PC-3 (cell line): ENCODE measurements at places on chromosomes 4 and X.

GRCh38 chrX:15055146-15055930 lies 182.1 kb downstream of the MOSPD2 start:
- no peaks in the 10 kb centered on the region for H3K36me3 ChIP-seq
- peaks cover 9% of the 10 kb centered on the region for H3K4me1 ChIP-seq
- 0 out of 2 replicates have a peak overlapping the region, but pooled peaks have one; percentile 5 for H3K27ac ChIP-seq
- no peaks in the 10 kb centered on the region for H3K27me3 ChIP-seq

- H3K27me3 ChIP-seq, result no peaks in the 10 kb centered on the region
- H3K4me3 ChIP-seq, result no peak overlapping the region
- H3K36me3 ChIP-seq, result no peaks in the 10 kb centered on the region
- H3K27ac ChIP-seq, result no peak overlapping the region
- H3K4me1 ChIP-seq, result no peaks in the 10 kb centered on the region
Observed at GRCh38 chr4:114701491-114701890, 102.9 kb downstream of the UGT8 start.

DNA sequence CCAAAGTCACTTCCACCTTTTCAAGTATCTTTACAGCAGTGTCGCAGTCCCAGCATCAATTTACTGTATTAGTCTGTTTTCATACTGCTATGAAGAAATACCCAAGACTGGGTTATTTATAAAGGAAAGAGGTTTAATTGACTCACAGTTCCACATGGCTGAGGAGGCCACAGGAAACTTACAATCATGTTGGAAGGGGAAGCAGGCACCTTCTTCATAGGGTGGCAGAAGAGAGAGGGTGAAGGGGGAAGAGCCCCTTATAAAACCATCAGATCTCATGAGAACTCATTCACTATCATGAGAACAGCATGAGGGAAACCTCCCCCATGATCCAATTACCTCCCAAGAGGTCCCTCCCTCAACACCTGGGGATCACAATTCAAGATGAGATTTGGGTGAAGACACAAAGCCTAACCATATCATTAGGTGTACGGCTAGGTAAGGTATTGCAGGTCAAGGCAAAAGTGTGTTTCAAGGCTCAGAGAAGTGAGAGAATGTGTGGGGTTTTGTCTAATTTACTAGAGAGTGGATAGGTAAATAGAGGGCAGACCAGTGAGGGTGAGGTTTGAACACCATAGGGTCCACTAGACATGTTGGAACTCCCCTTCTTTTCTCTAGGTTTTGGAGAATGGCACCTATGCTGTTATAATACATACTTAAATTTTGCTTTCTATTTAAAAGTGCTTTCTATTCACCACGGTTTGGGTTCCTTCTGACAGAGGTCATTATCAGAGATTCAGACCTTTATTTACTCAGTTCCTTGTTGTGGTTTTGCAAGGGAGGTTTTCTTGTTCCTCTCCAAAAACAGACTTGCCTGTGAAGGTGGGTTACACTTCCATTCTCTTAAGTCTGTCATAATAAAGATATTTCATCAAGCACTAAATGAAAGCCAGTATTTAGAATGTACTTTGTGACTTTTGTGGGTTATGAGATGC lies 186.6 kb downstream of the CPEB2 start:
- H3K4me3 ChIP-seq, result no peak overlapping the region
- H3K27me3 ChIP-seq, result no peaks in the 10 kb centered on the region
- H3K27ac ChIP-seq, result no peak overlapping the region
- DNase-seq, result no peak

DNA sequence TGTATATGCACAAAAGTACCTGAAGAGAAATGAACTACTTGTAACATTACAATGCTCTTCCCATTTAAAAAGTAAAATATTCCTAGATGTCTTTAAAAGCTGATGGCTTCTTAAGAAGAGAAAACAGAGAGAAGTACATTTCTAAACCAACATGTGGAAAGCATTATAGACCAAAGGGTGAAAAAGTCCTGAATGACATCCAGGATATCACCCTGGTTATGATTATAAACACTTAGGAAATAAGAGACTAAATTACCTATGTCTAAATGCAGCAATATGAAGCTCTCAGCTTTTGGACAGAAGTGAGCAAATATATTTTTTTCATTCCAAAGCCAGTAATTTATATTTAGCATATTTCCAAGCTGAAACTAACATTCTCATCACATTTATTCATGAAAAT lies 21.7 kb upstream of the EGFL6 start:
- H3K36me3 ChIP-seq, result no peaks in the 10 kb centered on the region
- H3K27ac ChIP-seq, result no peak overlapping the region
- H3K4me1 ChIP-seq, result no peaks in the 10 kb centered on the region

- no peaks in the 10 kb centered on the region for H3K36me3 ChIP-seq
- peaks cover 6% of the 10 kb centered on the region; the same call in 1 of the 2 replicates for H3K4me1 ChIP-seq
Observed at GRCh38 chrX:71996136-71996535, 85.5 kb downstream of the NHSL2 start.

DNA sequence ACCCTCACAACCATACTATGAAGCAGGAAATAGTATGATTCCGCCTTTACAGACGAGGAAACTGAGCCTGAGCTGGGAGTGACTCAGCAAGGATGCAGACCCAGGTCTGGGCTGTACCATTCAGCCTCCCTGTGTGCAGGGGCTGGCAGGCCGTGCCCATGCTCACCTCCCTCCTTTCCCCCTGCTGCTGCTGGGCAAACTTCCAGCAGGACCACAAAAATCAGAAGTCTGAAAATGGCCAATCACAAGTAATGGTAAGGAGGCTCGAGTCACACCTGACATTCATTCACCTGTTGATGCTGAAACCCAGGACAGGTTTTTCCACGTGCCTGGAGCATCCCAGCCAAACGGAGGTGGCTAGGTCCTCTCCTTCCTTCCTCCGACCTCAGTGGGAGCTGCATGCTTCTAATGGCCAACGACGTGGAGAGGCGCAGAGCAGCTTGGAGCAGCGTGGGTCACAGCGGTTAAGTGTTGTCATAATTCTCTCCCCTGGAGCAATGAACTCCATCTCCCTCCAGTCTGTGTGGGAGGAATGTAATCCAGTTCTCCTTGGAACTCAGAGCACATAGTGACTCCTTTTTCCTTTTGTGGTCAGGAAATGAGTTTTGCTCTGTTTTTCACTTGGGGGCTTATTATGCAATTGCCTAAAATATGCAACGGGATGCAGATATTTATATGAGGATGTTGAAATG lies 371.7 kb downstream of the BCOR start:
- peaks cover 10% of the 10 kb centered on the region; the same call in 1 of the 2 replicates for H3K27me3 ChIP-seq
- DNase-seq, result peak; percentile 35
- no peak overlapping the region for H3K4me3 ChIP-seq
- H3K4me1 ChIP-seq, result peaks cover 7% of the 10 kb centered on the region
- H3K36me3 ChIP-seq, result no peaks in the 10 kb centered on the region
- no peak overlapping the region for H3K27ac ChIP-seq

GRCh38 chr4:183658362-183659028 lies 490 bp downstream of the RWDD4 start:
- H3K27ac ChIP-seq, result 0 out of 2 replicates have a peak overlapping the region, but pooled peaks have one; percentile 11
- H3K36me3 ChIP-seq, result no peaks in the 10 kb centered on the region; the same call in 1 of the 2 replicates

DNA sequence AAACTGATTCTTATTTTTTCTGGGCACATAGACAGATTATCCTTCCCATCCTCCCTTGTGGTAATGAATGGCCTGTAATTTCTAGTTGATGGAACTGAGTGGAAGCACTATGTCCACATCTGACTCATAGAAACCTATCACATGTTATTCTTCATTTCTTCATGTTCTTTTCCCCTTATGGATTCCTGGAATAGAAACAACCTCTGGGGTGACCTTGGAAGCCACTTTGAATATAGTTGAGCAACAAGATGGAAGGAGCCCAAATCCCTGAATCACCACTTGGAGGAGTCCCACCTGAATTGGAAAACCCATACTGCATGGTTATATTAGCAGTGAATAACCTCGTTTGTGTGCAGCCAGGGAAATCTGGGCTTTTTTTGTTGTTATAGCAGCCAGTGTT lies 137.8 kb downstream of the MID1IP1 start:
- no peak for DNase-seq
- H3K4me1 ChIP-seq, result no peaks in the 10 kb centered on the region

DNA sequence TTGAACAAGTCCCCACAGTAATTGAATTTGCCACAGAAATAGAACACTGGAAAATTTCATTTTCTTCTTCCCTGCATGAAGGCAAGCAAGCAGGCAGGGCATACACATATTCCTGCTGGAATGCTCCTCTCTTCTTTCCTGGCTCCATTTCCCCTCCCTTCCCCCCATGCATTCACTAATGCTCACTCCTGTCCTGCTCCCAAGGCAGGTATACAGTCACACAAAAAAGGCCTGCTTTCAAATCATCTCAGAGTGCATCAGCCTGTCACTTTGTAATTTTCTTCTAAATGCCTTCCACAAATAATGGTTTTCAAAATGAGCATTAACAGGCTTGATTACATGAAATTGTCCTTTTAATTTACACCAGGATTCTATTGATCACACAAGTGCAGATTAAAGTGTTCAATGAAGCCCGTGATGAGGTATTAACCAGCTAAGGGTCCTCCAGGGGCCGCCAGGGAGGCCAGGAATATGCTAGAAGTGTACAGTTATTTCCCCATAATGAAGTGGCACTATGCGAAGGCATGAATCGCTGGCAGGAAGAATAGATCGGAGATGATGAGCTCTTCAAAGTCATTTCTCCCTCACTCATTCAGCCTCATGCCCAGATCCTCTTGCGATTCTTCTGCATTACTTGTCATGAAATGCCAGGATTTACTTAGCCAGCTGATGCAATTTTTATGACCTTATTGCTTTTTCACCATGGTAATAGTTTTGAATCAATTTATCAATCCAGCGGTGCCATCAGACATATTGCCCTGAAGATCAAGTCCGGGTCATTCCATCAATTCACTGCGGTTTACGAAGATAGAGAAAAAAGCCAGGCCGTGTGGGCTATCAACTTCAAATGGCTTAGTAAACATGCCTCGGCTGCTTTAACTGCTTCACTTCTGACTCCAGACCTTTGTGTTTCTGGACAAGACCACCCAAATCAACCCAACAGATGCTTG lies 243.5 kb downstream of the GPAT3 start:
- no peak for DNase-seq
- no peak overlapping the region for H3K4me3 ChIP-seq
- H3K4me1 ChIP-seq, result no peaks in the 10 kb centered on the region
- no peak overlapping the region for H3K27ac ChIP-seq
- no peaks in the 10 kb centered on the region for H3K27me3 ChIP-seq
- no peaks in the 10 kb centered on the region for H3K36me3 ChIP-seq

GRCh38 chr4:187183346-187183745 lies 459.7 kb upstream of the FAT1 start:
- H3K36me3 ChIP-seq, result no peaks in the 10 kb centered on the region
- no peak overlapping the region for H3K4me3 ChIP-seq
- no peak for DNase-seq
- no peak overlapping the region for H3K27ac ChIP-seq

- H3K27ac ChIP-seq, result no peak overlapping the region
- no peaks in the 10 kb centered on the region for H3K36me3 ChIP-seq
- H3K4me1 ChIP-seq, result no peaks in the 10 kb centered on the region
- H3K4me3 ChIP-seq, result no peak overlapping the region
Observed at GRCh38 chrX:143287236-143287635, 230.0 kb downstream of the SPANXN3 start.

DNA sequence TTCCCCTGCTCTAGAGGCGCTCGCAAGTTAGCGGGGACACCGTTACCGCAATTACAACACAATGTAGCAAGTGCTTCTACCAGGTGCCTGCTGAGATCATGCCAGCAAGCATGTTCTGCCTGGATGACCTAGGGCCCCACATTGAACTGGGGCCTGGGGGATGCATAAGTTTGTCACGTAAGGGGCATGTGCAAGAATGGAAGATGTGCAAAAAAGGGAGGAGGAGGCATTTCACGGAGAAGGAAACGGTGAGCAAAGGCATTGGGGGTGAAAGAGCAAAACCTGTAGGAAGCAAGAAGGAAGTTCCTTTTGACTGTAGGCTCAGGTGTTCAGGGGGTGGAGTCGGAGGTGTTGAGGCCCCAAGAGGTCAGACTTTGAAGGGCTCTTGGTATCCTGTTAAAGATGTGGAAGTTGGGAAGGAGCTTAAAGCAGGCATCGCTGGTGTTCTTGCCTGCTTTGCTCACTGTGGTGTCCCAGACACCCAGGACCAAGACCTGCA lies 602 bp upstream of the SCARB2 start:
- DNase-seq, result peak; percentile 12
- H3K4me3 ChIP-seq, result peak overlapping the region; percentile 90
- peaks cover 50% of the 10 kb centered on the region for H3K4me1 ChIP-seq
- H3K36me3 ChIP-seq, result no peaks in the 10 kb centered on the region

GRCh38 chr4:13092702-13093101 lies 391.4 kb downstream of the RAB28 start:
- no peak overlapping the region for H3K27ac ChIP-seq
- no peaks in the 10 kb centered on the region for H3K36me3 ChIP-seq
- no peak for DNase-seq
- H3K4me3 ChIP-seq, result no peak overlapping the region

GRCh38 chr4:17055788-17056187 lies 157.3 kb upstream of the LDB2 start:
- DNase-seq, result no peak
- no peaks in the 10 kb centered on the region for H3K4me1 ChIP-seq
- H3K4me3 ChIP-seq, result no peak overlapping the region

DNA sequence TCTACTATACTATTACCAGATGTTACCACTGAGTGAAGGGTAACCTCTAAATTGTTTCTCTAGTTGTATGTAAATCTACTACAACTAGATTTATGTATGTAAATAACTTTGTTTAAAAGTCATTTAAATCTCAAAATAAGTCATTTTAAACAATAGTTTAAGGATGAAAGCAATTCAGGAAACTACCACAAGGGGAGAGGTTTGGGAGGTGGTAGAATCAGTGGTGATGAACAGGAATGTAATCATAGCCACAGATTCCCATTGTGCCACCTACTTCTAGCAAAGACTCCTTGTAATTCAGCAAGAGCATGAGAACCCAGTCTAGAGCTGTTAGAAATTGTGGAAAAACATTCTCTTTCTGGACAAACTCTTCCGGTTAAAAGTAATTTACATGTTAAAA lies 234.6 kb downstream of the SLC7A11 start:
- no peak overlapping the region for H3K27ac ChIP-seq
- no peaks in the 10 kb centered on the region for H3K4me1 ChIP-seq
- peak; percentile 45 for DNase-seq
- no peaks in the 10 kb centered on the region for H3K36me3 ChIP-seq
- H3K4me3 ChIP-seq, result no peak overlapping the region
- no peaks in the 10 kb centered on the region for H3K27me3 ChIP-seq

- no peak overlapping the region for H3K4me3 ChIP-seq
- peak; percentile 40 for DNase-seq
- H3K36me3 ChIP-seq, result no peaks in the 10 kb centered on the region
- H3K27ac ChIP-seq, result no peak overlapping the region
- H3K4me1 ChIP-seq, result peaks cover 9% of the 10 kb centered on the region; the same call in 1 of the 2 replicates
Observed at GRCh38 chrX:103550415-103551051, 31.2 kb upstream of the RAB40A start.

GRCh38 chr4:35934320-35934981 lies 309.9 kb downstream of the ARAP2 start:
- no peaks in the 10 kb centered on the region for H3K27me3 ChIP-seq
- DNase-seq, result peak; percentile 65
- no peak overlapping the region for H3K4me3 ChIP-seq
- no peak overlapping the region for H3K27ac ChIP-seq

- DNase-seq, result no peak
- no peak overlapping the region for H3K27ac ChIP-seq
- H3K36me3 ChIP-seq, result no peaks in the 10 kb centered on the region
- H3K4me1 ChIP-seq, result no peaks in the 10 kb centered on the region
- no peak overlapping the region for H3K4me3 ChIP-seq
Observed at GRCh38 chr4:6516762-6517161, 44.3 kb upstream of the PPP2R2C start.

- H3K36me3 ChIP-seq, result no peaks in the 10 kb centered on the region
- H3K27ac ChIP-seq, result no peak overlapping the region
- H3K4me3 ChIP-seq, result no peak overlapping the region
- no peaks in the 10 kb centered on the region for H3K27me3 ChIP-seq
- no peak for DNase-seq
- H3K4me1 ChIP-seq, result no peaks in the 10 kb centered on the region
Observed at GRCh38 chr4:181821039-181822004, 421.9 kb upstream of the TENM3 start.

- no peaks in the 10 kb centered on the region for H3K36me3 ChIP-seq
- H3K4me3 ChIP-seq, result no peak overlapping the region
- no peaks in the 10 kb centered on the region for H3K4me1 ChIP-seq
- no peak overlapping the region for H3K27ac ChIP-seq
Observed at GRCh38 chrX:103467887-103468286, 51.4 kb downstream of the RAB40A start.
